ENCODE measurements at places on chromosomes 2 and 18.

GRCh38 chr18:47981320-47981719 lies 50.9 kb upstream of the SMAD2 start:
- no peak for DNase-seq

GRCh38 chr2:65638443-65638842 lies 206.0 kb upstream of the SPRED2 start:
- no peak for DNase-seq

- DNase-seq = no peak
Observed at GRCh38 chr2:134934641-134935040, 16.0 kb downstream of the CCNT2 start.

- DNase-seq = no peak
Observed at GRCh38 chr2:111896576-111896975, 1.8 kb upstream of the MERTK start.

GRCh38 chr2:41871080-41871479 lies 176.7 kb upstream of the PKDCC start:
- DNase-seq = no peak

DNA sequence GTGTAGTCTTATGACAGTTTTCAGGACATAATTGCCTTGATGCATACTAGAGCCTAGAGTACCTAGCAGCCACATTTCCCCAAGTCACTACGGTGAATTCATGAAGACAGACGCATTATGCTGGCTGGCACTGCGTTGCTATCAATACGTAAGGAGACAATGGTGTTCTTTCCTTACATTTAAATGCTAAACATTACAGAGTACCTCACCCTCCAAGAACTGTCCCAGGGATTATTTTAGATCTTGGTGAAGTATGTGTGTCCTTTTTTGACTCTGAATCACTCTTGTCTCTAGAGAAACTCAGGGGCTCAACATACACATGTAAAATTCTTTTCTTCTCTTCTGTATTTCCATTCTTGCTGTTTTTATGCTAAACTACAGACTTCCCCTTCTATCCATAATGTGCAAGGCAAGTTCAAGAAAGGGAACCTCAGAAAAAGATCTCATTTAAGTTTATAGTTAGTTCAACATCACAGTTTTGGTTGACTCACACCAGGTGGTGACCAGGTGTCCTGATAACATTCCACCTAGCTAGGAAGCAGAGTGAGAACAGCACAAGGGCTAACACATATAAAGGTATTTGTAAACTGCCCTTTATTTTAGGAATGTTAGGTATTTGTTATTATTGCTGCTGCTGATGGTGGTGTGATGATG lies 212.4 kb upstream of the HNRNPA3 start:
- no peak for DNase-seq

GRCh38 chr2:210170196-210170445 lies 1.1 kb downstream of the KANSL1L start:
- no peak for DNase-seq

GRCh38 chr2:46943881-46944798 lies 28.5 kb upstream of the MCFD2 start:
- peak; percentile 26 for DNase-seq

DNA sequence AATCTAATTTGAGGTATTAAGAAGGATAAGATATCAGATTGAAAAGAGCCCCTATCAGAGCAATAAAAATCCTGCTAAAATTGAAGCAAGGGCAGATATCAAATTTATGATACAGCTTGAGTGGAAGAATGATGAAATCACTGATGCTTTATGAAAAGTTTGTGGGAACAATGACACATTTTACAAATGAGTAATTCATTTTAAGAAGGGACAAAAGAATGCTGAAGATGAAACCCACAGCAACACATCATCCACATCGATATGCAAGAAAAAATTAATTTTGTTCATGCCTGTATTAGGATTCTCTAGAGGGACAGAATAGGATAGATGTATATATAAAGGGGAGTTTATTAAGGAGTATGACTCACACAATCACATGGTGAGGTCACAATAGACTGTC lies 355.6 kb upstream of the GYPC start:
- DNase-seq = no peak

DNA sequence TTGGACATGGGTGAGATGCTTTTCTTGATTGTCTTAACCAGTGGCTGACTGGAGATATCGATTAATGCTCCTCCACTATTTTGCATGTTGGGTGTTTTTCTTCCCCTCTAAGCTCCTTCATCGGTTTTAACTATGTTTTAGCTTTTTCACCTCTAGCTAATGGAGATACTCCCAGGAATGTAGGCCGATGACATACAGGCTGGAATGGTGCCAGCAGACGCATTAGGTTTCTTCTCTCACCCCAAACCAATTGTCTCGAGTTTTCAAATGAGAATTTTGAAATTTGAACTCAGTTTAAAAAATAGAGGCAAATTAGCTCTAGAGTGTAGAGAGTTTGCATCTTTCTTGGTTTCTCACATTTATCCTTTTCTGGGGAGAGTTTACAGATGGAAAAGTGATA lies 247.6 kb downstream of the RPRM start:
- no peak for DNase-seq

- DNase-seq = no peak
Observed at GRCh38 chr2:97646977-97647376, 1.1 kb downstream of the COX5B start.

GRCh38 chr2:203625701-203626100 lies 80.7 kb upstream of the CD28 start:
- no peak for DNase-seq

DNA sequence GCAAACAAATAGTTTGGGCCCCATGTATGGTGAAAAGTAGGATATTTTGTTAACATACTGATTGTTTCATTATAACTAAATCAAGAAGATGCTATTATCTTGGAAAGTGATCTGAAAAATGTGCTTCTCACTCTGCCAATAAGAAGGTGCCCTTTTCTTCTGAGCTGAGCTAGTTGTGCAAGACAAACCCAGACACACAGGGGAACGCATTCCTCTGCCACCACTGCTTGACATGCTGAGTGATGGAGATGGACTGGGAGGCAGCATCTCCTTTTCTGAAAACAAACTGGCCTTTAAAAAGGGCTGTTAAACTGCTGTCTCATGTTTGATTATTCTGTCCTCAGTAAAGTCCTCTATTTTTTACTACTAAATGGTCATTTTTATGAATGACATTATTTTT lies 1989.9 kb upstream of the CELF4 start:
- no peak for DNase-seq

DNA sequence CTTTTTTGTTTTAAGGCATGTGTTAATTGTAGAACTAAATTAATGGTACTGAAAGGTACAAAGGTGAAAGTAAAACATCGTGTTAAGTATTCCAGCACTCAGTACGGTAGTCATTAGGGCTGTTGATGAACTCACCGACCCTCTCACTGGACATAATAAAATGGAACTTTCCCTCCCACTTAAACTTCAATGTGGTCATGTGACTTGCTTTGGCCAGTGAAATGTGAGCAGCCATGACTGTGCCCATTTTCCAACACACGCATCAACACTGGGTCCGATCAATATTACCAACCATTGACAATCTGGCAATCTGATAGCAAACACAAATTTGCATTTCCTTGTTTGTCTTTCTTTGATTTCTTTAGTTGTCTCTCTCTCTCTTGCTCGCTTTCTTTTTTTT lies 125.1 kb downstream of the SPP2 start:
- no peak for DNase-seq

DNA sequence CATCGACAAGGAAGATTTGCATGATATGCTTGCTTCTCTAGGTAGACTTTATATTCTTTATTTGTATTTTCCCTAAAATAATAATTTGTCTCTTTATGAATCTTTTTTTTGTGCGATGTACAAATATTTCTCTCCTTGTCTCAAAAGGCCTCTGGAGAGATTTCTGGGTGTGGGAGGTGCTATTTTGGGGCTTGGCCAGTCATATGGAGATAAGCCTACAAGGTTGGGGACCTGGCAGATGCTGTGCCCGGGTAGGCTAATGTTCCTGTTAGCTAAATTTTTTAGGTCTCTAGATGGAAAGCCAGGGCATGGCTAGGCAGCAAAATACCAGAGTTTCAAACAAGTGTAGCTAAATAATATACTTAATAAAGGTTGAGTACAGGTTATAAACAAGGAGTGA lies 11.1 kb downstream of the MYL12B start:
- no peak for DNase-seq

- no peak for DNase-seq
Observed at GRCh38 chr2:177053038-177053437, 159.6 kb upstream of the HNRNPA3 start.

DNA sequence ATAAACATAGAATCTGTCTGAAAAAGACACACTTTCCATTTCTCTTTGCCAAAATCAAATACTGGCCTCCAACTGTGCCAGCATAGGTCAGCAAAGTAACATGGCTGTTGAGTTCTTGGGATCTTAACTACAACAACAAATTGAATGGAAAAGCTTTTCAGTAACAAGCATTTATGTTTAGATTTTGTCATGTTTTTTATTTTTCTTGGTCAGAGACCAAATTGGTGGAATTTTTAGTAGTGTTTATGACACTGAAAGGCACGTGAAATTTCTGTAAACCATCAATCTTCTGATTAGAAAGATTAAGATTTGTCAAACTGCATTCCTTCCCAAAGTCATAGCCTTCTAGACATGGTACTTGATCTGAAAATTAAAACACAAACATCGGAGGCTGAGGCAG lies 77.6 kb downstream of the PDE1A start:
- DNase-seq = no peak

DNA sequence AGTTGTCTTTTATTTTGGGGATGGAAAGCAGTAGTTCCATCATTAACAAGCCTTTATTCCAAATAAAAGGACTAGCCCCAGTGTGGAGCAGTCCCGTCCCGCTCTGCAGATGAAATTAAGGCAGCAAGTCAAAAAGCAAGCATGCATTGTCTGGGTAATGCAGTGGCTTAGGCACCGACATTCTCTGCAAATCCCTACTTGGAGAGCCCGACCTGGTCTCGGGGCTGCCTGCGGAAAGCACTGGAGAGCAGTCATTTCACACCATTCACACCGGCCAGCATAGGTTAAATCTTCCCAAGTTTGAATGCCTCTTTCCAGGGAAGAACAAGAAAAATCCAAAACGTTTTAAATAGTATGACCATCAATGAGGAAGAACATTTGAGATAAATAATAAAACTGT lies 24.4 kb upstream of the RAB12 start:
- no peak for DNase-seq

- DNase-seq = no peak
Observed at GRCh38 chr18:44840058-44840790, 159.5 kb downstream of the SETBP1 start.

GRCh38 chr2:171318463-171318934 lies 115.3 kb downstream of the METTL8 start:
- DNase-seq = no peak

GRCh38 chr18:79763407-79763806 lies 34.3 kb upstream of the KCNG2 start:
- no peak for DNase-seq

DNA sequence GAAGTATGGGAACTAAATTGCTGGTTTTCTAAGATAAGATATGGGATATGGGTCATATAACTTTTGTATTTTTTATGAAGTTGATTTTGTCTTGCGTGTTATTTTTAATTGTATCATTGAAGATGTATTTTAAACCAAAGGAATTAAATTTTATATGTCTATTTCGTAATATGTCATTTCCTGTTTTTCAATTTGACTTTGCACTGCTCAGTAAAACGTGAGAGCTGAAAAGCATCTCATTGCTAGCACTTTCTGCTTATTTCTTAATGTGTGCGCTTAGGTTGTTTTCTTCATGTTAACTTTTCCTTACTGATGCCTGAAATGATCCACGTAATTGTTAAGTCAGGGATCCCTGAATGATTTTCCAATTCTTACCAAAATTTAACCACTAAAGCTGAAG lies 41.2 kb upstream of the KLF11 start:
- DNase-seq = no peak

DNA sequence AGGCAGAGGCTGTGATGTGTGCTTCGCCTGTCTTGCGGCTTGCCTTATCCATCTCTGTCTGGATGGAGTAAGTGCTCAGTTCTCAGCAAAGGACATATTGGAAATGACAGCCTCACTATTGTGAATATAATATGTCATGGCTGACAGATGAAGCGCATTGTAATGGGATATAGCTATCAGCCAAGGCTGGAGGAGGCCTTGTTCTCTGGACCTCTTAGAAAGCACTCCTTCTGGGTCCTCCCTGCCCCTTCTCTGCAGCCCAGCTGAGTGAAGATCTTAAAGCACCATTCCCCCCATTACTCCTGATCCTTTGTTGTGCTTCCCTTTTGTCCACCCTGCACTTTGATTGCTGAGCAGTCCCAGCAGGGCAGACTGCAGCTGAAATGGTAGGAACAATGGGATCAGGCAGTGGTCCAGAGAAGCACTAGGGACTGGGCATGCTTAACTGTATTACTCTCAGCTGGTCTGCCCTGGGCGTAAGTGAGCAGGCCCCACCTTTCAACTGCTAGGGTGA lies 265.3 kb downstream of the SETBP1 start:
- DNase-seq = no peak

- DNase-seq = no peak
Observed at GRCh38 chr2:190579915-190580846, 45.7 kb upstream of the NEMP2 start.

DNA sequence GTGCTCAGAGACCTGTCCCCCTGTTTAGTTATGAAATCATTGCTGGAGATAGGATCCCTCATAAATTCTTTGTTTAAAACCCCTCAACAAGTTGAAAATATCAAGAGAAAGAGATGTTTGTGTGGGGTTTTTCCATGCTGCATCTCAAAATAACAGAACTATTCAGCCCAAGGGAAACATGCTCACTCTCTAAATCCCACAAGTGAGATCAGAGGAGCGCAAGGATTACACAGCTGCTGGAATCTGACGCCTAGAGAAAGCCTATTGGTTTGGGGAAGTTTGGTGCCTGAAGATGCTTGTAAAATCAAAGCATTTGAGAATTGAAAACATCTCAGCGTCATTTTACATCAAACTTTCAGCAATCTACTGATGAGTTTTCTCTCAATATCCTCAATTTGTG lies 7.9 kb downstream of the FSHR start:
- DNase-seq = no peak

- no peak for DNase-seq
Observed at GRCh38 chr2:136331226-136331625, 213.3 kb upstream of the CXCR4 start.

GRCh38 chr2:169013628-169014026 lies 17.5 kb downstream of the ABCB11 start:
- DNase-seq = no peak

GRCh38 chr2:153971250-153971649 lies 99.5 kb downstream of the GALNT13 start:
- DNase-seq = no peak

DNA sequence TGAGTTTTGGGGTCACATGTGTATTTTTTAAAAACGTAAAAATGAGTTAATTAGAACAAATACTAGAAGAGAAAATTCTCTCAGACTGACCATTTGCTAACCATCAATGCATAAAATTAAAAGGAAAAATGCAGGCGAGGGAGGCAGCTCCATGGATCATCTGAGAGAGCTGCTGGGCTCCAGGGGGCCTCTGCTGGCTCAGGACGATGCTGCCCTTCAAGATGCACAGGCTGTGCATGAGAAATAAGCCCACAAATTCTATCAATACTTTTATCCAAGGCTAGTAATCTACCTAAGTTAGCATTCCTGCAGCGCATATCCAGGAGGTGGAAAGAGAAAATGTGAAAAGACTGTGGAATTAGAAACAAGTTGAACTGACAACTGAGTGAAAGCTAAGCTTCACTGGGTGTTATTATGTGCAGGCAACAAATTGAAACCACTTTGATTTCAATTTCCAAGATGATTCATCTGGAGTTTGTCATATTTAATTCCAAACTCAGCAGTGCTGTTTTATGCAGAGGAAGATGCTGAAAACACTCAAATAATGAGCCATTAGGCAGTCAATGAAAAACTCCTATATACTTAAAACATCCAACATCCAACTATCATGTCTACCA lies 261.1 kb downstream of the NBAS start:
- DNase-seq = no peak
